ENCODE measurements at places on chromosomes 3 and 15.

DNA sequence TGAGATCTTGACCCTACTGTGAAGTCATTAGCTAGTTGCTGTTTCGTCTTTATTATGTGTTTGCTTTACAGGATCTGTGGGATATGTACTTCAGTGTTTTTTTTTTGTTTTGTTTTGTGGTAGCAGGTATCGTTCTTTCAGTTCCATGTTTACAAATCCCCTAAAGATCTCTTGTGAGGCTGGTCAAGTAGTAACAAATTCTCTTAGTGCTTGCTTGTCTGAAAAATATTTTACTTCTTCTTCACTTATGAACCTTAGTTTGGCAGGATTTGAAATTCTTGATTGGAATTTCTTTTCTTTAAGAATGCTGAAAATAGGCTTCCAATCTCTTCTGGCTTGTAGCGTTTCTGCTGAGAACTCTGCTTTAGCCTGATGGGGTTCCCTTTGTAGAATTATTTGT, 235.8 kb upstream of the ALCAM start:
- DNase-seq = no peak

GRCh38 chr3:124976383-124976782, 41.8 kb upstream of the MUC13 start:
- DNase-seq = peak; percentile 48

GRCh38 chr3:192879346-192880031, 38.2 kb downstream of the MB21D2 start:
- DNase-seq = no peak

- DNase-seq = no peak
Measured at GRCh38 chr3:32531010-32531647, 28.5 kb upstream of the CMTM6 start.

DNA sequence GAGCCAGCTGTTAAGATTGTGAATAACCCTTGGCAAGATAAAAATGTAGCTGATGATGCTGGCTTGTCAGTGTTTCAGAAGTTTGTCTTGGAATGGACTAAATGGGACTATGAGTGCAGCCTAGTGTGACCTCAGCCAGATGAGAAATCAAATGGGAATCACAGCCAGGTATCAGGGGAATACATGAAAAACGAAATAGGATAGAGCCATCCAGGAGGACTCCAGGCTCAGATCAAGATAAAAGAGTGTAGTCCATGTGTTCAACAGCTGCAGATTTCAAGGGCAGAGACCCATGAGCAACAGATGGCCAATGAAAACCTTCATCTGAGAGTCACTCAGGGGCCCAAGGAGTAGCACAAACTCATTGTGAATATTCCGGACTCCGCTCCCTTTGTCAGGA, 1080.9 kb upstream of the CADM2 start:
- no peak for DNase-seq

DNA sequence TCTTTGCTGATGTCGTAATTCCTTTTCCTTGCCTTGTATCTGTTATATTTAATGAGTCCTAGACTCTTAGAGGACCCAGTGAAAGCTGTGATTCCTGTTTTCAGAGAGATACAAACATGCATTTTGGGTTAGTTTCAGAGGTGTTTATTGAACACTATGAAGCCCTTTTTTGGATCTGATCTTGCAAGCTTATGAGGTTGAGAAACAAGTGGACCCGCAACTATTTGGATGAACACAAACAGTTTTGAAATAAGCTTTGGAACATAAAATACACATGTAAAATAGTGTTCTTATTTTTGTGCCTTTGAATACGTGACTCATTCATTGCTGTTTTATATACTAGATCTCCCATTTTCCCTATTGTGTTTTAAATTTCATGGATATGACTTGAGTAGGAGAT, 33.5 kb downstream of the SNRK start:
- DNase-seq = no peak

DNA sequence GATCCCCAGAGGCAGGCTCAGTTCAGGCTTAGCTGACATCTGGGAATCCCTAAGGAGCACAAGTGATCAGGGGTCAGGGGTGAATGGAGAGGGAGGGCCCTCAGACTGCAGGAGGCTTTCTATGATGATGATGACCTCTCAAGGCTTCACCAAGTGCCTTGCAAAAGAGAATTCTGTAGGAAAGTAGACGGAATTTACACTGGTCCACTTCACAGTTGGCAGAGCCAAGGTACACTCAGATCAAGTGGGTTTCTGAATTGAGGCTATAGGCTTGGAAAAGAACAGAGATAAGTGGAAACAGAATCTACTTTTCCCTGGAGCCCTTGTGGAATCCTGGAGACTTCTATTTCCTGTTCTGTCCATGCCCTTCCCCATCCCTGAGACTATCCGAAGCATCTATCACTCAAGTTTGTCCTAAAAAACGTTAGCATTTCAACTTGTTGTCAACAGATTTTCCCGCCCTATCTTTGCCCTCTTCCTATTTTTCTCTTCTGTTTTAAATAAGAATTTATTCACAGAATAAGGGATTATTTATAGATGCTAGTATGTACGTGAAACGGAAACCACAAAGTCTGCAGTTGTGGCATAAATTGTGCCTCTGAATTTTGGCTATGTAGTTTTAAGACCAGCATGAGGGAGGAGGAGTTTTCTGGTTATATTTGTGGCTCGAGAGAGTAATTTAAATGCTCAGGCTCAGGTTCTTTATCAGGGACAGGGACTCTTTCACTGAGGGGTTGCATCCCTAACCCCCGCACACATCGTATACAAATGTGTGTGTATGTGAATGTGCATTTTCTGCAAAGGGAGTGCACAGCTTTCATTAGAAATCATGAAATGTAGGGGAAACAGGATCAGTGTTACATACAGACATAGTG, 12.8 kb downstream of the GCSAM start:
- no peak for DNase-seq

- DNase-seq = no peak
Measured at GRCh38 chr15:100560323-100560722, 31.6 kb upstream of the CERS3 start.

- DNase-seq = no peak
Measured at GRCh38 chr15:73839699-73840377, 33.5 kb upstream of the TBC1D21 start.

GRCh38 chr3:106299300-106300098, 430.7 kb upstream of the CBLB start:
- DNase-seq = no peak

DNA sequence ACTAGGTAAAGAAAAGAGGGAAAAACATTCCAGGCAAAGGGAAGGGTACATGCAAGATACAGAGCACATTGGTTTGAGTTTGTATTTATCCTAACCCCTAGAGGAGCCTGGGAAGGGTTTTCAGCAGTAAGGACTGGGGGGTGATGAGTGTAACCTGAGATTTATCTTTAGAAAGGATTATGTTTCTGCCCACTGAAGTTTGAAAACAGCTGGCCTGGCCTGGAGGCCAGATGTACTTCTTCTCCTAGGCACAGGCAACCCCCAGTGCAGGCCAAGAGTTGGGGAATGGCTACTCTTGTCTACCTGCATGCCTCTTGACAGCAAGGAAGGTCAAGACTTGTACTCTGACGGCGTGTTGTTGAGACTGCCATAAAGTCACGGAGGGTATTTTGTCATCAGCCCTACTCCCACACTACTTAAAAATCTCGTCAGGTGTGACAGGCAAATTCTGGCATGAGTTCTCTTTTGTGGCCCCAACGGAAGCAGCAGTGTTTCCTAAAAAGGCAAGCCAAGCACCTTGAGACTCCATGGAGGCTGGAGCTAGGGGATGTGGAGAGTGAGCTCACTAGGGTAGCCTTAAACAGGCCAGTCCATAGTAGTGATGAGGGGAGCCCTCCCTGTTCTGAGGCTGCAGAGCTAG, 241.5 kb upstream of the WNT5A start:
- no peak for DNase-seq

- DNase-seq = no peak
Measured at GRCh38 chr3:55490276-55490913, 3.3 kb upstream of the WNT5A start.

DNA sequence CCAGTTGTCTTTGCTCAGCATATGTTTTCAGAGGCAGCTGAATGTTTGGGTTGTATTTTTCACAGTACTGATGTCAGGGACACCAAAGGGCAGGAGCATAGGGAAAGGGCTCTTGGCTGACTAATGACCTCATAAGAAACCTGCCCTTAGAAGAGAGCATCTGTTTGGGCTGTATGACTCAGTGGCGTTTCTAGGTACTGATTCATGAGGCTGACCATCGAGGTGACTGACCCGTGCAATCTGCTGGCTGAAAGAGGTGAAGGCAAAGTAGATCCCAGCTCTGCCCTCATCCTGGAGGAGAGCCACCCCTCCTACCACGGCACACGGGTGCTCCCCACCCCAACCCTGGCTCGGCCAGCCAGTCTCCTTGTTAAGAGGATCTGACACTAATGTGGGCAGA, 8.3 kb downstream of the LMCD1 start:
- no peak for DNase-seq

DNA sequence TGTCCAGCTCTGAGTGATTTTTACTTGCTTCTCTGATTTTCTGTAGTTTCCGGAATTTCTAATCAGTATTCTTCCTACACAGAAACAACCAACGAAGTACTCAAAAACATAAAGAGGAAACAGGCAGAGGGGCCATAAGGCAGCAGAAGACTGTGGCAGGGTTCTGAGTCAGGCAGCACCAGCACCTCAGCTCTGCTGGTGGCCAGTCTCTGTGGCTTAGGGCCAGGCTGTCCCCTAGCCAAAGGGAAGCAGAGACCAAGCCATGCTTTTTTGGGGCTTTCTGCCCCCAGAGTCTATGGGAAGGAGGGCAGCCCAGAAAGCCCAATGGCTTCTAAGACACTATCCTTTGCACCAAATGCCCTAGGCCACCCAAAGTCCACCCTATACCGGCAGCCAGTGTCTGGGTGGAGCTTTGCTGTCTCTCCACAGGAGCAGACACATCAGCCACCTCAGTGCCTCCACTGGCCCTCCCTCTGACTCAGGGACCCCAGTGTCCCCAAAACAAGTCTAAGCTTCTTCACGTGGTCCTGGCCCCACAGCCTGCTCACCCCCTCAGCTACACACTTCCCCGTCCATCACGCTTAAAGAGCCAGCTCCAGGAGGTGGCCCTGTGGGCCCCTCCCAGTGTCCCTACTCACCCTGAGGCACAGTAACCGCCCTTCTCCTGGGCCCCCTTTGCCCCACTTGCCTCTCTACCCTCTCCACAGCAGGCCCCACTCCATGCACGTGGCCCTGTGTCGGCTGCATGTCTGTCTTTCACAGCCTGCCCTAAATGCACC, 46.2 kb downstream of the CCDC12 start:
- no peak for DNase-seq

DNA sequence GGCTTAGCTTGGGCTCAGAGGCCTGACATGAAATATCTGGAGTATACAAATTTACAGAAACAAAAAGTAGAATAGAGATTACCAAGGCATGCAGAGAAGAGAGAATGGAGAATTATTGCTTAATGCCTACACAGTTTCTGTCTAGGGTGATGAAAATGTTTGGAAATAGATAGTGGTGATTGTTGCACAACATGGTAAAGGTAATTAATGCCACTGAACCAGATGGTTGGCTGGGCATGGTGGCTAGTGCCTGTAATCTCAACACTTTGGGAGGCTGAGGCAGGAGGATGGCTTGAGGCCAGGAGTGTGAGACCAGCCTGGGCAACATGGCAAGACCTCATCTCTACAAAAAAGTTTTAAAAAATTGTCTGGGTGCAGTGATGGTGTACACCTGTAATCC, 46.6 kb upstream of the OSBPL11 start:
- DNase-seq = no peak

DNA sequence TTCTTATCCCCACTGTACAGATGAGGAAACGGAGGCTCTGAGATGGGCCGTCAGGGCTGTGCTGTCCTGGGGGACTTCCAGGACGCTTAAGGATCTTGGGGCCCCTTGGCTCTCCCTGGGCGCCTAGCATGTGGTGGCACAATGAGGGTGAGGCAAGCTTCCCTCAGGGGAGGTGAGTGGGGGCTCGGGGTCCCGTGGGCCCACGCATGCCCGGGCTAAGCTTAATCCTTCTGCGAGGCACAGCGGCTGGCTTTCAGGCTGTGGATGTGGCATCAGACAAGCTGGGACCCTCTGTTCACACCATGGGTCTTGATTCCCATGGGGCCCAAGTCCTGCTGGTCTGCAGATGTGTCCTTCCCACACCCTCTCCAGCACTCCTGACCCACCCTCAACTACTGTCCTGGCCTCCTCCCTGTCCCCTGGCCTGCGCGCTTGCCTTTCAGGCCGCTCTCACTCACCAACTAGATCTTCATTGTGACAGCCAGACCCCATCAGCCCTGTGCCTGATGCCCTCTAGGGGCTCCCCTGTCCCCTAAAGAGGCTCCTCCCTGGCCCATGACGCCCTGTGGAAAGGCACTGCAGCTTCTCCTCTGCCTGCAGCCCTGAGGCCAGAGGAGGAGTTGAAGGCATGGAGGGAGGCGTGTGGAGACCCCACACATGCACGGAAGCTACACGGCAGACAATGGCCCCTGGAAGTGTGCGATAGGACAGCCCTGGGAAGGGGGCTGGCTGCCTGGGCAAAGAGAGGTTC, 11.3 kb downstream of the DUSP7 start:
- DNase-seq = no peak

DNA sequence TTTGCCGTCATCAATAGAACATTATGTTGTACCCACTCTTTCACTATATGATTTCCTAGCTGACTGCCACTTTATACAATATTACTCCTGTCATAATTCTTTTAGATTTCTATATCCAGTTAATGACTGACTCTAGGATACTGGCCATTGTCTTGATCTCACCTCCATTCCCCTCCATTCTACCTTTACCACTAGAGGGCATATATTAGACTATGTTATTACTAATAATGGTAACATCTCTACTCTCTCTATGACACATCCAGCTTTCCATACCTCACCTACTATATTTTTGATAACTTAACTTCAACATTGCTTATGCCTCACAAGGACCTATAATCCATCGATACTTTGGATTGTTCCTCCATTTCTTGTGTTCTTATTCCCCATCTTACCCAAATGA, 31.4 kb upstream of the POU1F1 start:
- no peak for DNase-seq

GRCh38 chr3:55750525-55750924, 263.4 kb upstream of the WNT5A start:
- no peak for DNase-seq

GRCh38 chr3:123953735-123954134, 7.3 kb downstream of the CCDC14 start:
- DNase-seq = peak; percentile 96

DNA sequence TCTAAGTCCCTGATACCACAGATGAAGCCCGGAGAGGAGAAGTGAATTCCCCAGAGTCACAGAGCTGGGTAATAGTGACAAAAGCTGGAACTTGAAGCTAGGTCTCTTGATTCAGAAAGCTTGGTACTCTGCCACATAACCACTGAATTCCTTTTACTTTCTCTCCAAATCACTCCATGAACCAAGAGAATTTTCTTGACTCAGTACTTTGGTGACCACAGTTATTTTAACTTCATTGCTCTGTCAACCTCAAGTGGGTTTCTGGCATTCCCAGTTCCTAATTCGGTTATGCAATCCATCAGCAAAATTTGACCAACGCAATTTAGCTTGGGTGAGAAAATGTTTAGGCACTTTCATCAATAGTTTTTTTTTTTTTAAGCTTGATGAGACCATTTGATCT, 61.0 kb upstream of the PPARG start:
- no peak for DNase-seq

- DNase-seq = no peak
Measured at GRCh38 chr3:194215392-194215791, 79.4 kb downstream of the HES1 start.

All from NCI-H526 treated with DMSO at 0.1 percent for 48 hours (cell line).